ENCODE measurements at places on chromosomes 7 and 10.

DNA sequence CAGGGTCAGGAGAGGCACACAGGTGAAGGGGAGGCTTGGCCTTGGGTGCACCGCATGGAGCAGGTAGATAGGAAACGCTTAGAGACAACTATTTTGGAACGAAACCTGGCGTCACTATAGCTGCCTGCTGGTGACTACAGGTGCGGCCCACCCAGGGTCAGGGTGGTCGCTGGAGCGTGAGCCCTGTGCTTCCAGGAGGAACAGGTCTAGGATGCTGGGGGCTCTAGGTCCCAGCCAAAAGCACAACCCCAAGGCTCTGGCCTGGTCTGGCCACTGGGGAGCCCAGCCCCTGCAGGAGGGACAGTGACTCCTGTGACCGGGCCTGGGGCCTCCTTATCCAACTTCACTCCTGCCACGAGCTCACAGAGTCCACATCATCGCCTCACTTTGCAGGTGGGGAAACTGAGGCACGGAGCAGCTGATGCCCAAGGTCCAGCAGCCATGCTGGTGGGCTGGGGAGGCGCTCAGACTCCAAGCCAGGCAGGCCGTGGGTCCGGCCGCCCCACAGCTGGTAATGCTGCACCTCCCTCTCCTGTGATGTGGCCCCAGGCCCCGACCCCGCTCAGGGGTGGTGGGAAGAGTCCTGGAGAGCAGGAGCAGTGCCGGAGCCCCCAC lies 9.0 kb downstream of the LFNG start:
- no peak for DNase-seq

- DNase-seq = no peak
Measured at GRCh38 chr7:108592646-108593201, 23.1 kb downstream of the DNAJB9 start.

- DNase-seq = no peak
Measured at GRCh38 chr7:2639695-2640481, 8.1 kb downstream of the TTYH3 start.

DNA sequence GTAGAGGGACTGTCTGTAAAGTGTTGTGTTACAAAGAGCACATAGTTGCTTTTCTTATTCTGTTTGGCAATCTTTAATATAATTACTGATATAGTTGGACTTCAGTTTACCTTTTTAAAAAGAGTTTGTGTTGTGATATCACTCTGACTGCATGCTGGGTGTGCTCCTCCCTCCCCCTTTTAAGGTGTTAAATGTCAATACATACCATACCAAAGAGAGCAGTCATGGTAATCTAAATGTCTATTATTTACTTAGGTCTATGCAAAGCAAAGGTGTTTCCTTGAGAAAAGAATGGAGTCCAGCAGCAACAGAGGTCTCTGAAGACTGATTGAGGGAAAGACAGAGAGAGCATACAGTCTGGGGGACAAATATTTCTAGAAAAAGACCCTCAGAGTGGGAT lies 275.1 kb upstream of the NRP1 start:
- DNase-seq = no peak

GRCh38 chr7:16668978-16669377 lies 23.0 kb downstream of the BZW2 start:
- DNase-seq = no peak

- no peak for DNase-seq
Measured at GRCh38 chr10:122966879-122967278, 12.9 kb upstream of the C10orf88 start.

Measured in thymus (tissue), 14 donors.